ENCODE measurements at places on chromosomes 6 and 20.

- no peak for DNase-seq
Observed at GRCh38 chr6:56393615-56394612, 146.5 kb upstream of the COL21A1 start.

DNA sequence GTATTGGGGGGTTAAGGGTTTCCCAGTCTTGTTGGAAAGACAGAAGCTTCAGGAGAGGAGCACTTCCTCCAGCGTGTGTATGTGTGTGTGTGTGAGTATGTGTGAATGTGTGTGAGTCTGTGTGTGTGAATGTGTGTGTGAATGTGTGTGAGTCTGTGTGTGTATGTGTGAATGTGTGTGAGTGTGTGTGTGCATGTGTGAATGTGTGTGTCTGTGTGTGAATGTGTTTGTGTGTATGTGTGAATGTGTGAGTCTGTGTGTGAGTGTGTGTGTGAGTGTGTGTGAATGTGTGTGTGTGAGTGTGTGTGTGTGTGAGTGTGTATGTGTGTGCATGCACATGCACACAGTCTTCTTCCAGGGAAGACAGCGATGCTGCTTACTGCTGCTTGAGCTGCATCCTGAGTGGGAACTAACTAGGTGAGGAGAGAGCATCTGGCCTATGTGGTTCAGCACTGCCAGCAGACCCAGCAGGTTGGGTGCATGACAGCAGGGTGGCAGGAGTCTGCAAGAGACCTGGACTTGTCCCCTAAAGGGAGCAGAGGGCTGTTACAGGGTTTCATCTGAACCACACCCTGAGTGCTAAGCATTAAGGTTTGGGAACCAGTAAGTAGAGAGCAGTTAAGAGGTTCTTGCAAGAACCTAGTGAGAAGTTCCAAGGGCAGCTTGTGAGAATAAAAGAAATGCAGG is 22.7 kb upstream of the CCND3 start:
- DNase-seq, result no peak

- no peak for DNase-seq
Observed at GRCh38 chr6:34949636-34950035, 60.6 kb downstream of the ANKS1A start.

DNA sequence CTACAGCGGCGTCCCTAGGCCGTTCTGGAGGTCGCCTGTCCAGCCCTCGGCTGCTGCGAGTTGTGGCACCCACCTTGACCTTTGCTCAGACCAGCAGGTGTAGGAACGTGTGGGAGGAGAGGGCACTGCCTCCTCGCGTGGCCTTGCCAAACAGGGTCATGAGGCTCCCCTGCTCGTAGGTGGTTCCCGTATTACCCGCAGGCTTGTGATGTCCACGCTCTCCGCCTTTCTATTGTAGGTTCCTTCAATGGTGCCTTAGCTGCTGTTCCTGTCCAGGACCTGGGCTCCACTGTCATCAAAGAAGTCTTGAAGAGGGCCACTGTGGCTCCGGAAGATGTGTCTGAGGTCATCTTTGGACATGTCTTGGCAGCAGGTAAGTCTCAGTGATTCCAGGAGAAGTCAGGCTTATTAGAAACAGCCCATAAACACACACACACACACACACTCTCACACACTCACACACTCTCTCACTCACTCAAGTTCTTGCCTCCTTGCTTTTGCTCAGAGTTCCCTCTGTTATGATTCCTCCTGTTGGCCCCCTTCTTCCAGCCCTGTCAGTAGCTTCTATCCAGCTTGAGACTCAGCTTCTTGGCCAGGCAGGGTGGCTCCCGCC is 942 bp downstream of the ACAT2 start:
- DNase-seq, result no peak

DNA sequence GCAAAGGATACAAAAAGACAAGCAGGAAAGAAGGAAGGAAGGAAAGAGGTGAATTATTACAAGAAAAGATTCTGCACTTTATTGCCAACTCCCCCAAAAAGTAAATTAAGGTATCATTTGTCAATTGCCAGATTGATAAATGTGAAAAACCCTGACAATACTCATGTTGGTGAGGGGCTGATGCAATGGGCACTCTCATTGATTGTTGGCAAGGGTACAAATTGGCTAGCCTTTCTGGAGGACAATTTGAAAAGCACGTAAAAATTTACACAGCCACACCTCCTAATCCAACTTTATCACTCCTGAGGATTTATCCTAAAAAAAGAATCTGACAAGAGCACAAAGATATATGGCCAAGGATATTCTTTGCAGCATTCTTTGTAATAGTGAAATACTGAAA is 47.7 kb downstream of the SCML4 start:
- no peak for DNase-seq

DNA sequence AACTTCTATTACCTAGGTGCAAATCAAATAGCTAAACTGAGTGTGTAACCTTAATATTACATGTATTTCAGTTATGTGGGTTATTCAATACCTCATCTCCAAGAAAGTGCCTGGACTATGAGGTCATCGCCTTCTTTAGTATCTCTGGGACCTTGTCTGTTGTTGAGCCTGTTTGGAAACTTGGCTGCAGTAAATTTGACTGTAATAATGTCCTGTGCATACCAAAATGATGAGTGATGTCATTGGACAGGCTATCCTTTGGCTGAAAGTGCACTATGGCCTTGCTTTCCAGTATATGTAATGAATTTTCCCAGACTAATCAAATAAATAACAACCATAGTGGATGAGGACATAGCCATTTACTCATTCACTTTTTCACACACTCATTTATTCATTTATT is 455.1 kb downstream of the ADGRB3 start:
- DNase-seq, result peak; percentile 74

DNA sequence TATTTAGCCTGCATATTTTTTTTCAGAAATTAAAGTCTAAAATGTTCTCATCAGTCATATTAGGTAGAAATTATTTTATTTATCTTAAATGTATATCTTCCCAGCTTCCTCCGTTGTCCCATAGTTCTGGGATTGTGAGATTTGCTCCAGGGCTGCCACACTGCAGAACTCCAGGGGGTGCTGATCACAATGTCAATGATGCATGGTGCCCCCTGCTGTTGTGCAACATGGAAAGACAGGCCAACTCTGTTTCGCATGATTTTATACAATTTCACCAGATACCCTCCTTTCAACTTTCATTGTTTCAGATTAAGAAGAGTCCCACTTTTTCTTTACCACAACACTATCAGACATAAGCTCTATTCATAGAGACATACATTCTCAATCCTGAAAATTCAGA is 35.9 kb downstream of the ID4 start:
- no peak for DNase-seq

DNA sequence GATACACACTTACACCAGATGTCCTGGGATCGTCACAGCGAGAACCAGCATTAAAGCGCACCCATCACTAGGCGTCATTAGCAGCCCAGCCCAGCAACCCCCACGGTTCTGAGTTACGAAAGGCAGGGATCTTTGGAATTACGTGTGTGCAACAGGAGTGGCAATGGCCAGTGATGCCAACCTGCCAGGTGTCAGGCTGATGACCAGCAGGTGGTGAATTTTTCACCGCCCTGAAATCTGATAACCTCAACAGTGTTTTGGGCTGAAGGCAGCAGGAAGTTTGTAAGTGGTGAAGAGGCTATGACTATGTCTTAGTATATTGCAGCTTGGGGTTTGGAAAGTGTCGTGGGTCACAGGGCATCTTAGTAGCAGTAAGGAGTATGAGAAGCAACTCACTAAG is 166.1 kb downstream of the TMEM242 start:
- DNase-seq, result no peak

GRCh38 chr6:149967591-149967990 is 3.8 kb downstream of the ULBP1 start:
- no peak for DNase-seq

Data from astrocyte of the spinal cord (primary cell).